SK-N-SH (cell line): ENCODE measurements at places on chromosomes 7 and 10.
A peak's percentile ranks its signal among the peaks of the same experiment; 100 is the strongest.

DNA sequence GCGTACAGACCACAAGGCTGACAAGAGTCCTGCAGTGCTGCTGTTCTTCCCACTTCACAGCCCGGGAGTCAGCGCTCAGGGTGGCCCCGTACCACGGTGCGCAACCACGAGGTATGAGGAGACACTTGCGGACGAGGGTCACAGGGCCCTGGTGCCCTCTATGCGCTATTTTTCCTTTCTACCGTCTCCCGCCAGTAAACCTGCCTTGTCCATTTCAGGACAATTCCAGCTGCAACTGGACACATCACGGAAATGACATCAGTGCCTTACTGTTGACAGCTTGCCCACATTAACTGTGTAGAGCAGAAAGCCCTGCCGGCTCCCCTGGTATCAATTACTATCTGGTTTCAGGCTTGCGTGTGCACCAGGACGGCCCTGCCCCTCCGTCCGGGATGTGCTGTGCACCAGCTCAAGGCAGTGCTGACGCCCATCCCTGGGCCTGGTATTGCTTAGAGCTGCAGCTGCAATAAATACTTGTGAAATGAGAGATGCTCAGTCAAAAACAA, 65.1 kb downstream of the ZRANB1 start:
- DNase-seq, result peak; percentile 92

DNA sequence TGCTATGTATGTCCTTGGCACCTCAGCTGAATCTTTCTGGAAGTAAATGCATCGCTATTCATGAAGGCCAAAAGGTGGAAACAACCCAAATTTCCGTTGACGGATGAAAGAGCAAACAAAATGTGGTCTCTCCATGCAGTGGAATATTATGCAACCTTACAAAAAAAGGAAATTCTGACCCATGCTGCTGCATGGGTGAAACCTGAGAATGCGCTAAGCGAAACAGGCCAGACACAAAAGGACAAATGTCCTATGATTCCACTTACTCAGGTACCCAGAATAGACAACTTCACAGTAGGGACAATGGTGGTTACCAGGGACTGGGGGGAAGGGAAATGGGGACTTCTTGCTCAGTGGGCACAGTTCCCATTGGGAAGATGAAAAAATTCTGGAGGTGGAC, 158.8 kb downstream of the CAMK1D start:
- DNase-seq, result no peak

DNA sequence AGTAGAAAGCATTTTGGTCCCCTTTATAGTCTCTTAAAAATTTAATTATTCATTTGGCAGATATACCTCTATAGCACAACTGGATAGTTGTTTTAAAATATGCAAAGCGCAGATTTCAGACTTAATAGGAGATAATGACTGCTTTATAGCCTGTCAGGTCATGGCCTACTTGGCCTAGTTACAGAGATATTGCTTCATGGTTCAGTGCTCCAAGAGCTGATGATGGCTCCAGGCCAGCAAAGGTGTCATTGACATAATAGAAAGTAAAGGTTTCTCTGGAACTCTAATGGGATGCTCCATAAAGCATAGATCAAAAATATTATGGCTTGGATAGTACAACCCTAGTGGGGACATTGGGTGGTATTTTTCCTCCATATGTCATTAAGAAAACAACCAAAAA, 285.7 kb downstream of the NXPH1 start:
- no peak for DNase-seq

DNA sequence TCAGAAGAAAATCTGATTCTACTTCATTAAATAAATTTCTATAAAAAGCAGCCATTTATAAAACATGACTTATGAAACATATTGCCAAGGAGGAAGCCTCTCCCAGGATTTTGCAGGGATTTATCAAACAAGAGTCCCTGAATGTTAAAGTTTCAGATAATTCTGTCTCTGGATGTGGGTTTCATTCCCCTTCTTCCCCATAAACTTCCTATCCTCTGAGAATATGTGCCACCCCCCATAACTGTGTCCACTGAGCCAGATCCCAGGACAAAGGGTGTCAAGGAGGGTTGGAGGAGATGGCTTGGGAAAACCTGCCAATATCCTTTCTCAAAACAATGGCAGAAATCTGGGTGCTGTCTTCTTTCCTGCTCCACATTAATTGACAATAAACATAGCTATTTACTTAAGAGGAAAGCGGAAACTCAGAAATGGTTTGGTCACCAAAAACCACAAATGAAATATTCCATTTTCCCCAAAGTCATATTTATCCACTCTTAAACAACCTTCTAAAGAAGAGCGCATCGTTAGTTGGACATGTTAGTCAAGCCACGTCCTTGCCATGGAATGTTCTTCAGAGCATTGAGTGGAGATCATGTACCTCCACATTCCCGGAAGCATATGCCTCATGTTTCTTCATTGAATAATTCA, 54.3 kb upstream of the AKR1E2 start:
- DNase-seq, result no peak

DNA sequence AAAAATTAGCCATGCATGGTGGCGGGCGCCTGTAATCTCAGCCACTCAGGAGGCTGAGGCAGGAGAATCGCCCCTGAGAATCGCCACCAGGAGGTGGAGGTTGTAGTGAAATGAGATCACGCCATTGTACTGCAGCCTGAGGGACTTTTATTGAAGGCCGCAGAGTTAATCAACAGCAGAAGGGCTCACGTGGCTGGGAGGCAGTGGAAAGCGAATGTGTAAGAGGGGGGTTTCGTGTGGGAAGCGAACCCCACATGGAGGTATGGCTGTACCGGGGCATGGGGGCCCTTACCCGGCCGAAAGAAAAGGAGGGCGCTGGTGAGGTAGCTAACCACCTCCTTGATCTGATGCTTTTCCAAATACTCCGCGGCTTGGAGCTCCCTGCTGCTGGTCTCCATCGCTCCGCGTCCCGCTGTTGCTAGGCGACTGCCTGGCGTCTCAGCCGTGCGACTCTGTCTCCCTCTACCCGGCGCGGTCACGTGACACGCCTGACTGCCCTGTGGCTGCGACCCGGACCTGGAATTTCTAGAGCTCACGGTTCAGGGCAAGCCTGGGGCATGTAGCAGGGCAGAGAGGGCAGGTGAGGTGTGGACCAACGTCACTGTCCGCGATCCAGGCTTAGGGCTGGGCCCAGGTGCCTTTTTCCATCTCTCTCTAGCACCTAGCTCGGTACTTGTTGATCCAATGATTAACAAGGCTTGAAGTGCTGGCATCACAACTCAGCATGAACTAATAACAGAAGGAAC, at the start of gene EFCAB10:
Gene EFCAB10, minus strand, starts transcription at position 428 of the 746 bp plus-strand sequence. Its CDS starts 30 bp downstream, at position 398.
- DNase-seq, result peak; percentile 98

- peak; percentile 44 for DNase-seq
Observed at GRCh38 chr10:71075759-71076472, 136.5 kb upstream of the UNC5B start.

DNA sequence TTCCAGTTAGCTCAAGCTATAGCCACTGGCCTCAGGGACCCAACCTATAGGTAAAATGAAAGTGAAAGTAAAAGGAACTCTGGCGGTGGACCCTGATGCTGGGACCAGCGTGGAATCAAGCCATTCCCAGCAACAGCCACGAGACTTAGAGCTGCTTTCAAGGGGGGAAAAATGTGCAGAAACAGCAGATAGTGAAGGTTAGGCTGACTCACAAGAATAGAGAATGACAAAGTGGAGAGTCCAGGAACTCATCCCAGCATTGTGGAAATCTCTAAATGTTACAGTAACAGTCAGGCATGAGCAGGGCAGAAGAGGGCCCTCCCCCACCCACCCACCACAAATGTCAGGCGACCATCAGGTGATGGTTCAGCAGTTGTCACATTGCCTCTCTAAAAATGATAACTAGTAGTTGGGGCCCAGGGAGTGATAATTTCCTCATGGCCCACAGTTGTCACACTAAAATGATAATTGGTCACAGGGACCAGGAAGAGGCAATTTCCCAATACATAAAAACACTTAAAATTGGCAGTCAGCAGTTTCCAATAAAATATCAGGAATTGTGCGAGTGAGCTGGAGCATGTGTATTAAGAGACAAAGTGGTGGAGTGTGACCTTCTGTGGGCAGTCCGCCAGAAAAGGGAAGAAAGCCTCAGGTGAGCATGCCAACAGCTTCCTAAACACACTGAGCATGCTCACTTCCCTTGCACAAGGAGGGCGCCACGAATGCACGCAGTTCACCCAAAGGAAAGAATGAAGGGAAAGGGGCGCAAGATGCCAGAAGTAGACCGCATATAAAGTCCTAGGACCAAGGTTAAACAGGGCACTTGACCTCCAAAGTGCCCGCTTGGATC, 129.8 kb upstream of the PPP1R3A start:
- DNase-seq, result peak; percentile 16

DNA sequence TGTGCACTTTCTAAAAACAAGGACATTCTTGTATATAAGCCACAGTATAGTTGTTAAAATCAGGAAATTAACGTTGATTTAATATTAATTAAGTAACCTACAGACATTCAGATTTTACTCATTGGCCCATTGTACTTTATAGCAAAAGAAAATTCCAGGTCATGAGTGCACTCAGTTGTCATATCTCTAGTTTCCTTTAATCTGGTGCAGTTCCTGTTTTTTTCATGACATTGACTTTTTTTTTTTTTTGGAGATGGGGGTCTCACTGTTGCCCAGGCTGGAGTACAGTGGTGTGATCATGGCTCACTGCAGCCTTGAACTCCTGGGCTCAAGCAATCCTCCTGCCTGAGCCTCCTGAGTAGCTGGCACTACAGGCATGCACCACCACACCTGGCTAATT, 24.1 kb downstream of the R3HCC1L start:
- no peak for DNase-seq

DNA sequence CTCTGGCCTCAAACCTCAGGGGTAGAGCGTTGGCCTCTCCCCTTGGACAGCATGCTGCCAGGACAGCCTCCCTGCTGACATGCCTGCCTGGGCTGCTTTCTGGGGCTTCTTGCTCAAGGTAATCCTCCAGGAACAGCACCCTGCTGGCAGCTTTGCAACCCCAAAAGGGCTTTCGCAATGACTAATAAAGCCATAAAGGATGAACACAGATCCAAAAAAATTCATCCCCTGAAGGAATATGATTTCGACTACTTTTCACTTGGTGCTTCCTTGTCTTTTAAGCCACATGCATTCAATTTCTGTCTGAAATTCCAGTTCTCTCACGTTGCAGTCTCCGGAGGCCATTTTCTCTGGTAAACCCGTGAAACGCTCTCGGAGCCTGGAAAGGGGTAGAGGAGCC, 15.1 kb upstream of the SH3PXD2A start:
- DNase-seq, result no peak

DNA sequence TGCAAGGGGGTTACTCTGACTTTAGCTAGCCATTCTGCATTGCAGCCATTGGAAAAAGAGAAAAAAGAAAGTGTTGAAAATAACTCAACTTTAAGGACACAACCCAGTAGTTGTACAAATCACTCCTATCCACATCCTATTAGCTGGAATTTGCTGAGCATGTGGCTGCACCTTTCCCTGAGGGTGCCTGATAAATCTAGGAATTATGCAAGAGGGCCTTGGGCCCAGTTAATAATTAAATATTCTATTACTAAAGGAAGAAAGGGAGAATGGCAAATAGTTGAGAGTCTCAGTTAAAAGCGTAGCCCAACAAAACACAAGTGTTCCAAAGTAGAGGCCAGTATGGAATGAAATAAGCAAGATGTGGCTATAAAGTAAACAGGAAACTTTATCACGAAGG, 200.9 kb upstream of the CNTNAP2 start:
- no peak for DNase-seq

DNA sequence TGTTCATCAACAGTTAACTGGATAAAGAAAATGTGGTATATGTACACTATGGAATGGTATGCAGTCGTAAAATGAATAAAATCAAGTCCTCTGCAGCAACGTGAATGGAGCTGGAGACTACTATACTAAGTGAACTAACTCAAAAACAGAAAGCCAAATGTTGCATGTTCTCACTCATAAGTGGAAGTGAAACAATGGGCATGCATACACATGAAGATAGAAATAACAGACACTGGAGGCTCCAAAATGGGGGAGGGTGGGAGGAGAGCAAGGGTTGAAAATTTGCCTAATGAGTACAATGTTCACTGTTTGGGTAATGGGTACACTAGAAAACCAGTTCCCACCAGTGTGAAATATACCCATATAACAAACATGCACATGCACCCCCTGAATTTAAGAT, 179.5 kb downstream of the ZWINT start:
- DNase-seq, result no peak

- no peak for DNase-seq
Observed at GRCh38 chr10:4176500-4177281, 391.7 kb upstream of the KLF6 start.

DNA sequence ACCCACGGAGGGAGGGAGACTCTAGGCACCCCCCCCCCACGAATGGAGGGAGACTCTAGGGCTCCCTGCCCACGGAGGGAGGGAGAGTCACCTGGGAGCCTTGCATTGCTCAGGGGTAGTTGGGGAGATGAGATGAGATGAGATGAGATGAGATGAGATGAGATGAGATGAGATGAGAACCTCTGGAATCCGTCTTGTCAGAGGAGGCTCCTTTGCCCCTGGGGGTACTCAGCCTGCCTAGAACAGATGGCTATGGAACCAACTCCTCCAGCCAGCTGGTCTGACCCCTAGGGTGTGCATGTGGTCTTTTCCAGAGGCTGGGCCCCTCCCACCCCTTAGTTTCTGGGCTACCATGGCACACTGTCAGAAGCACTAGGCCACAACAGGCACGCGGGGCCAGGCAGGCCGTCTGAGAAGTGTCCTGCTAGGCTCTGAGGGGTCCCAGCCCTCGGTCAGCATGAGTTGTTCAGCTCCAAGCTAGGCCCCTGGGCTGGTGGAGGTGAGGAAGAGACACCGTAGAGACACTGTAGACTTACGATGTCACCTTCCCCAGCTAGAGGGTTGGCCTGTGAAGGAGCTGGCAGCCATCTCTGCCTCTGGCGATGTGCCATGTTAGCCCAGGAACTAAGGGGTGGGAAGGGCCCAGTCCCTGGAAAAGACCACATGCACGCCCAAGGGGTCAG, 8.8 kb downstream of the TSPAN15 start:
- DNase-seq, result peak; percentile 39

DNA sequence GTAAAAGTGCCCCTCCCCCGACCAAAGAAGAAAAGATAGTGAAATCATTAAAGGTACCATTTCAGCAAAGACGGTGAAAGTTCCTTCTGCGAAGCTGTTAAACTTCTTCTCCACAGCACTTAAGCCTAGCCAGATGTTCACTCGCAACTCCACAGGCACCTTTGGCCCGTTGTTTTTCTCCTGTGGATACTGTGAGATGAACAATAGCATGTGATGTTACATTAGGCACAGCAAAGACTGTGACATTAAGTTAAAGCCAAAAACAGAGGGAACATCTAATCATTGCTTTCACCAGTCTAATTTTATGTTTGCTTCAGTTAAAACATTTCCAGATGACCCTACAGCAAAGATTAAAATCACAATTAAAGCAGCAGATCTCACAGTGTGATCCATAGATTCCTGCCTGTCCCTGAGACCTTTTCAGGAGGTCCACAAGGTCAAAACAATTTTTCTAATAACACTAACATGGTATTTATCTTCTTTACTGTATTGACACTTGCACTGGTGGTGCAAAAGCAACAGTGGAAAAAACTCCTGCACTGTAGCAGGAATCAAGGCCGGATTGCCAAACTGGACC, 112.5 kb downstream of the MYOF start:
- peak; percentile 36 for DNase-seq
